Heart left ventricle (tissue), 16 donors: ENCODE measurements at places on chromosomes 4 and X. TPM values are rescaled to one million over a fixed set of nuclear protein-coding genes. Genes with fewer than 3 reads are reported as not detected.

CDKL5 gene
- total RNA-seq, result 12.5 TPM

DNA sequence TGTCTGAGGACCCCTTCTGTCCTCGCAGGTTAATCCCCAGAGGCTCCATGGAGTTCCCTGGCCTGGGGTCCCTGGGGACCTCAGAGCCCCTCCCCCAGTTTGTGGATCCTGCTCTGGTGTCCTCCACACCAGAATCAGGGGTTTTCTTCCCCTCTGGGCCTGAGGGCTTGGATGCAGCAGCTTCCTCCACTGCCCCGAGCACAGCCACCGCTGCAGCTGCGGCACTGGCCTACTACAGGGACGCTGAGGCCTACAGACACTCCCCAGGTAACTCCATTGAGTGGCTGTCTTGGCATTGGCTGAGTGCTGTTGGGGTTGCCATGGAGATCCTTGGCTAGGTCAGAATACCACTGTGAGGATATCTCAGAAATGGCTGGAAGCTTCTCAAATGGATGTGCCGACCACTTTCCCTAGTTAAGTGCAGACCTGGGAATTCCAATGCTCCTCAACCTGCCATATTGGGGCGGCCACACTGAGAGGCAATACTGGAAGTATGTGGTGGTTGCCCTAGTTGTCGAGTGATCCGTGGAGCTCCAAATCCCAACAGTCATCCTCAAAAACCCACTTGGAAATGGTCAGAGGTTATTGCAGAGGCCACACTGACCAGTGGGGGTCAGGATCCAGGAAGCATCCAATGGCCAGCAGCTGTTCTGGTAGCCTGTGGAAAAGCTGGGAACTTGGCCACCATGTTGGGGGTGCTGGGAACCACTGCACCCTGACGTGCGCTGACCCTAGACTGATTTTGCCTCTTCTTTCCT lies 4.9 kb downstream of the GATA1 start:
- no peak overlapping the region for H3K4me3 ChIP-seq
- no peaks in the 10 kb centered on the region for H3K4me1 ChIP-seq
- peaks cover 4% of the 10 kb centered on the region for H3K27me3 ChIP-seq
- DNase-seq, result no peak
- no peaks in the 10 kb centered on the region for H3K36me3 ChIP-seq
- no peak overlapping the region for H3K27ac ChIP-seq

DNA sequence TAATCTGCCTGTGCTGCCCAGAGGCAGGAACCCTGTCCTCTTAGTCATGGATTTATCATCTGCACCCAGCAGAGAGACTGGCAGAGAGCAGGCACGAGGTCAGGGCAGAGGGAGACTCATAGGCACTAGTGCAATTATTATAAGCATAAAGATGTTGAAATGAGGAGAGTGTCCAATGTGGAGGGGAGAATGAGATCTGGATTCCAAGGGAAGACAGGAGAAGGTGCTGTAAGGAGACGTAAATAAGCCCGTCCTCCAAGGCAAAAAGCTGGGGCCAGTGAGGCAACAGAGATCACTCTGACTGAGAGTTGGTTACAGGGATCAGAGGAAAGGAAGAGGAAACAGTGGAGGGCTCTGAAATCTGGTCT lies 406.2 kb downstream of the MAPK10 start:
- H3K27me3 ChIP-seq, result no peaks in the 10 kb centered on the region
- no peak for DNase-seq

DNA sequence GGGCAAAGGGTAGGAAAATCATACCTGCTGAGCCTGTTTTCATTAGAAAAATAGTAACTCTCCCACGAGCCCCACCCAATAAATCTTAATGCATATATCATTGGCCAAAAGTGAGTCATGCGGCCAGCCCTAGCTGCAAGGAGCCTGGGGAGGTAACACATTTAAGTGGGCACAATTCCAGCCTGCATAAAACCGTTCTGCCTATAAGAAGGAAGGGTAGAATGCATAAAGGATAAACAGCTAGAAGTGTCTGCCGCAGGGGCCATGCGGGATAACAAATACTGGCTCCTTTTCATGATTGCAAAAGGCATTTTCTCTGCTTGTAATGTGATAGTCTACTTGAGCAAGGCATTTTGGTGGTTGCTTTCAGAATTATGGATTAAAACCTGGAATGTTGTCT lies 37.1 kb downstream of the EFHC2 start:
- no peak overlapping the region for H3K4me3 ChIP-seq
- DNase-seq, result no peak
- H3K4me1 ChIP-seq, result no peaks in the 10 kb centered on the region
- H3K27ac ChIP-seq, result no peak overlapping the region
- H3K36me3 ChIP-seq, result no peaks in the 10 kb centered on the region
- no peaks in the 10 kb centered on the region for H3K27me3 ChIP-seq

ENPEP gene
- total RNA-seq, result 6.3 TPM

GRCh38 chrX:70171624-70172023 lies 5.7 kb upstream of the DGAT2L6 start:
- peaks cover 7% of the 10 kb centered on the region for H3K27me3 ChIP-seq
- H3K27ac ChIP-seq, result no peak overlapping the region
- H3K4me1 ChIP-seq, result no peaks in the 10 kb centered on the region
- no peaks in the 10 kb centered on the region for H3K36me3 ChIP-seq
- H3K4me3 ChIP-seq, result no peak overlapping the region
